ENCODE measurements at places on chromosomes 7 and 10.

DNA sequence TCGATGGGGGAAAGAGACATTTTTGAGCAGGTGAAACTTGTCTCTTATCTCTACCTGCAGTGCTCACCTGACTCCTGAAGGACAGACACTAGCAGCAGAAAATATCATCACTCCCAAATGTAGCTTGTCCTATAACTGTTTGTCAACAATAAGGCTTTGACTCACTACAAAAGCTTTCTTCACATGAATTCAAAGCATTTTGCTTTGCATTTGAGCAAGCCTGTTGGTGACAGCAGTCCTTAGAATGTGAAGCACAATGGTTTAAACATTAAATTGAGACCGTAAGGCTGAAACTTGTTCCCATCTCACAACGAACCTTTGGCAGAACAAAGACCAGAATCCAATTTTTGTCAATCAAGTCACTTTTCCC lies 30.6 kb upstream of the ZNRF2 start:
- DNase-seq, result no peak

- DNase-seq, result no peak
These were observed 111.6 kb downstream of the FAM53B start for GRCh38 chr10:124632566-124632965.

DNA sequence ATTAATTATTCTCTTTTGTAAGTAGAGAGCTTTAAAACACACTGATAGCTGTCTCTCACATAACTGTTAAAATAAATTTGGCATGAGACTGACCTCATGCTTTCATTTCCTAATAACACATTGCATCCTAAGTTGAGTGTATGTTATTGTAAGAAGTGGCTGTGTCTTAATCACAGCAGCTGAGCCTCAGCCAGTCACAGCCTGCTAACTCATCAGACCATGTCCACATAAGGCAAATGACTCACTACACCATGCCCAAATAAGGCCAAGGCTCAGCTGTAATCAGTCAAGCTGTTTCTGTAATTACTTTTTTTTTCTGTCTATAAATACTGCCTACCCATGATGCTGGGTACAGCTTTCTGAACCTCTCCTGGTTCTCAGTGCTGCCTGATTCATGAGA lies 860.9 kb downstream of the XPNPEP1 start:
- no peak for DNase-seq

DNA sequence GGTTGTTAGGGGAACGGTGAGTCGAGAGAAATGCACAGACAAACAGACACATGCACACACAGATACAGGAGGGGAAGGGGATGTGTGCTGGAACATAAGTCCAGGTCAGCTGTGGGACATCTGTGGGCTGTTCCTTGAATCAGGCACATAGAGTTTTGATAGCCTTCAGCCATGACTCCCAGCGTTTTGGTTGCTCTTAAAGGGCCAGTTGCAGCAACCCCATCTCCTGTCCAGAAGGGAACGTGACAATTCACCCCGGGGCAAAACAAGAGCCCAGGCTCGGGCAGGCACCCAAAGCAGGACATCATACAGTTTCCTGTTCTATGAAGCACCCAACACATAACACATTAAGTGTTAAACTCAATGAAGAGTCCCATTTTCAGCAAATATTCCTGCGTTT lies 9.6 kb downstream of the INSYN2A start:
- DNase-seq, result no peak

DNA sequence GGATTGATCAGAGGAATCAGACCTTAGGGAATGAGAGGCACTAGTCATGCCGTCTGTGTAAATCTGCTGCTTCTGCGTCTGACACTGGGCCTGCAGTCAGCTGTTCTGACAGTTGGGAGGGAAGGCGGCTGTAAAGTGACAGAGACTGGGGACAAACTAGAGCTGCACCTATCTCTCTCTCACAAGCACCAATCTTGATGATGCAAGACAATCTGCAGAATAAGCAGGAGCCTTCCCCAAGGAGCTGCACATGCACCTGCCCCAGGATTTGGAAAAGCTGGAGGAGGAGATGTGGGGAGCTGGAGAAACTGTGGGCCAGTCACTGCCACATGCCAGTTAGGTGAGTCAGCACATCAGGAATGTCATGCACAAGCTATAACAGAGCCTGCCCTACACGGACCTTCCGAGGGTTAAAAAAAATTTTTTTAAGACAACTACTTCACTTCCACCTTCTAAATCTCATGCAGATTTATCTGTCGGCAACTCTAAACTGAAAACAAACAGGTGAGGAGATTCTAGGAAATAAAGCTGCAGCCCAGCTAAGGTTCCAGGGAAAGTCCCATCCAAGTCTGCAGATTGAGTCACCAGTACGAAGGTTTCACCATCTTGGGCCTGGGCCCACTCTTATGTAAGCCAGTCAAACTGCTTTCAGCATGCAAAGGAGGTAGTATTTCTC lies 39.2 kb downstream of the ENO4 start:
- DNase-seq, result no peak

- no peak for DNase-seq
These were observed 3.4 kb downstream of the DOCK4 start for GRCh38 chr7:112202816-112203215.

GRCh38 chr10:112288486-112288885 lies 5.3 kb downstream of the TECTB start:
- no peak for DNase-seq

DNA sequence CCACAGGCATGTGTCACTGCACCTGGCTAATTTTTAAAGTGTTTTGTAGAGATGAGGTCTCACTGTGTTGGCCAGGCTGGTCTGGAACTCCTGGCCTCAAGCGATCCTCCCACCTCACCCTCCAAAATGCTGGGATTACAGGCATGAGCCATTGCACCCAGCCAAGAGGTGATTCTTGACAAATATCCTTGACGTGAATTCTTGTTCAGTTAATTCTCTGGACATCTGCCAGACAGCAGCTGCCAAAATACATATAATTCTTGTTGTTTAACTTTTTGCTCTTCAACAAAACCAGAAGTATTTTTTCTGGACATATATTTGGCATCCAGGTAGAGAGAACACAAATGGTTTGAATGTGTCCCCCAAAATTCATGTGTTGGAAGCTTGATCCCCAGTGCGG lies 3.2 kb downstream of the ACADSB start:
- no peak for DNase-seq

DNA sequence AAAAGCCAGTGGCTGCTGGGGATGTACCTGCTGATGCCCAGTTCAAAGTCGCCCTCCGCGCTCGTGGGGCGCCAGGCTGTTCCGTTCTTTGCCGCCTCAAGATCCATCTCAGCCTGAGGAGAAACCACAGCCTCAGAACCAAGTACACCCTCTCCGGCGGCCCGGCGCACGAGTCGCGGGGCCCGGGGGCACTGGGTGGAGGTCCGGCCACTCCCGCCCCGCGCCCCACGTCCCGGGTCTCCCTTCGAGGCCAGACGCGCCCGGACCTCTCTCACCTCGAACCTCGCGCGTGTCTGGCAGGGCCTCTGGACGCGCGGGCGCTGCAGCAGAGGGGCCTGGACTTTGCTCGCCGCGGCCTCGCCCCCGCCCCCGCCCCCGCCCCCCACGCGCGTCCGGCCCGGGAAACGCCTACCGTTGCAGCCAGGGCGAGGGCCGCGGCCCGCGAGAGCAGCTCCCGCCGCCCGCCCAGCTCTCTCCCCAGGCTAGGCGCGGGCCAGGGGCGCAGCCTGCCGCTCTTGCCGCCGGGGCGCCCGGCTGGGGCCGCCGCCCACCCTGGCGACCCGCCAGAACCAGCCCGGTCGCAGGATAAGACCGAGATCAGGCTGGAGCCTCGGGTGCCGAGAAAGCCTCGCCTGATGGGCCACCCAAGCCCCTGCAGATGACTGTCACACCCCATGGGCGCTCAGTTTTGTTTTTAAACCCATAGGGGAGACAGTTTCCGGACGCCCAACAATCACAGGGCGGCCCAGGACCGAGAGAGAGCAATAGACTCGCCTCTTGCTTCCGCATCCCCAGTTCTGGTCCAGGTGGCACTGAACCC lies at the start of gene ABCB4:
TSS of gene ABCB4 (minus strand) at position 322 of the 820 bp plus-strand sequence. CDS start at position 107, 215 bp downstream.
- no peak for DNase-seq

DNA sequence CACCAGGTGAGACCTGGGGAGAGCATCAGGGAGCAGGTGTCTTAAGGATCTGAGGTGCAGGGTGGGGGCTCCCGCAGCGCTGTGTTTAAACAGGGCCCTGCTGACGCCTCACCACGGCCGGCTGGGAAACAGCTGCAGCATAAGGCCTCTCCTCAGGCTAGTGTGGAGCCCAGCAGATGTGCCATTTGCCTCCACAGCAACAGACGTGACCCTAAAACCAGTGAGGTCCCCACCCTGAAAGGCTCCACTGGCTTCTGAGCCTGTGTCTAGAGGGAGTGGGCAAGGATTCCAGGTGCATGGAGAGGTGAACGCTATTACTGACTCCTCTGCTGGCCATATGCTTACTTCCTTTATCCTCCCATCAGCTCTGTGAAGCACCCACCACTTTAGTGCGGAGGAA lies 47.8 kb downstream of the SYPL1 start:
- DNase-seq, result no peak

- DNase-seq, result no peak
These were observed 61.3 kb downstream of the RBM33 start for GRCh38 chr7:155705623-155706360.

DNA sequence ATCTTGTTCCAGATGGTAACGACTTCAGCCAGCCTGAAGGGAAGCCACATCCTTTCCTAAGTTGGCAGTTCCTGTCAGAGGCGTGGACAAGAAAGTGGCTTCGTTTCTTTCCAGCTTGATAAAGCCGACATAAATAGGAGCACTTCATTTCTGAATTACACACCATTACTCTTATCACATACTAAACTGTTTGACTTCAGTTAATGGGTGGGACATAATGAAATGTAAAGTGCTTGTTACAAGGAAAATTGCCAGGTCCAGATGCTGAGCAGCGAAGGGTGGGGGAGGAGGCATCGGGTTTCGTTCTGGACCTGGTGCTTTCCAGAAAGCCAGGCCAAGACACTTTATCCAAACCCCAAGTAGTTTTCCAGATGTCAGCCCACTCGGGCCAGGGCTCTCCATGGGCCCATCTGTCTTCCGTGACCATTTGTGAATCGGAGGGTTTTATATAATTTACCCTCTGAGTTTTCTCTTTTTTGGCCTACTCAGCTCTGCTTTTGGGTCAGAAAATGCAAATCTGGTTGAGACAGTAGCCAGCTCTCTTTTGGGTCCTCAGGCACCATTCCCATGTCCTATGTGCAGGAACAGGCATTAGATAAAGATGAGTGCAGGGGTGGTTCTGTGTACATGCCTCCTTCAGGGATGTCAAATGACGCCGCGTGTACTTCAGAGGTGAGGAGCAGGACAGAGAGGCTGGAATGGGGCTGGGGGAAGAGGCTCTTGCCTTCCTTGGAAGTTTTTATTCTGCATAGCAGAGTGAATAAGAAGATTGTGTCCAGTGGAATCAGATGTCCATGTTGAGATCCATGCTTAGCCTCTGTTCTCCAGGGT lies 90.2 kb downstream of the TACC2 start:
- DNase-seq, result peak; percentile 77

DNA sequence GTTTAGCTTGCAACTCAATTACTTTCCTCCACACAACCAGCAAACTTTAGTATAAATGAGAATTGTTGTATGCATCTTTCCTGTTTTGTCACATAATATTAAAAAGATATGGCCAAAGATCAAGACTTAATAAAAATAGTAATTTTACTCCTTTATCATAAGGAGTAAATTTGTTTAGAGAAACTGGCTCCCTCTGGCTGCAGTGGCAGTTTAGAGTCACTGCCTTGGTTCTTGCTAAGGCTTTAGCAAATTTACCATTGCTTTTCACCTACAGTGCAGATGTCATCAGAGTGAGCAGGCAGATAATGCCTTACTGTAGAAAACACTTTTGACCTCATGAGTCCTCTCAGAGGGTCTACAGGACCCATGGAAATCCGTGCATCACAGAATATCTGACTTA lies 2.6 kb downstream of the PRPF18 start:
- DNase-seq, result no peak

- no peak for DNase-seq
These were observed 124.8 kb downstream of the TSPAN12 start for GRCh38 chr7:120733143-120733542.

- DNase-seq, result no peak
These were observed 67.6 kb upstream of the PITRM1 start for GRCh38 chr10:3239920-3240894.

- DNase-seq, result no peak
These were observed 67.8 kb downstream of the PTEN start for GRCh38 chr10:87930934-87931835.

DNA sequence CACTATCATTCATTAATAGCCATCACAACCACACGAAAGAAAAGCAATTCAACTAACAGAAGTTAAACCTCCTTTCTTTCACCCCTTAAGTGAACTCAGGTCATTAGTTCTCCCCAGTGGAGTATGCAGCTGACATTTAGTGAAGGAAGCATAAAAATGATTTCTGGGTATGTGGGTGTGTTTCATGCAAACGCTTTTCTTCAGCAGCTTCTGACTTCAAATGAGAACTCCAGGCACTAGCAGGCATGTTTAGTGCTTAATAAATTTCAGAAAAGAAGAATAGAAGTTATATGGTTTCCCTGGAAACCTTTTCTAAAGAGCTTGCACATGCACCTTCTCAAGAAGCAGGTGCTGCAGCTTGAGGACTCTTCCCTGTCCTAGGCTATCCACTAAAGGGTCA lies 62.5 kb downstream of the PIK3CG start:
- no peak for DNase-seq

GRCh38 chr7:80128918-80129317 lies 5.7 kb upstream of the GNAI1 start:
- DNase-seq, result no peak

GRCh38 chr10:11933577-11934223 lies 108.9 kb downstream of the UPF2 start:
- no peak for DNase-seq

DNA sequence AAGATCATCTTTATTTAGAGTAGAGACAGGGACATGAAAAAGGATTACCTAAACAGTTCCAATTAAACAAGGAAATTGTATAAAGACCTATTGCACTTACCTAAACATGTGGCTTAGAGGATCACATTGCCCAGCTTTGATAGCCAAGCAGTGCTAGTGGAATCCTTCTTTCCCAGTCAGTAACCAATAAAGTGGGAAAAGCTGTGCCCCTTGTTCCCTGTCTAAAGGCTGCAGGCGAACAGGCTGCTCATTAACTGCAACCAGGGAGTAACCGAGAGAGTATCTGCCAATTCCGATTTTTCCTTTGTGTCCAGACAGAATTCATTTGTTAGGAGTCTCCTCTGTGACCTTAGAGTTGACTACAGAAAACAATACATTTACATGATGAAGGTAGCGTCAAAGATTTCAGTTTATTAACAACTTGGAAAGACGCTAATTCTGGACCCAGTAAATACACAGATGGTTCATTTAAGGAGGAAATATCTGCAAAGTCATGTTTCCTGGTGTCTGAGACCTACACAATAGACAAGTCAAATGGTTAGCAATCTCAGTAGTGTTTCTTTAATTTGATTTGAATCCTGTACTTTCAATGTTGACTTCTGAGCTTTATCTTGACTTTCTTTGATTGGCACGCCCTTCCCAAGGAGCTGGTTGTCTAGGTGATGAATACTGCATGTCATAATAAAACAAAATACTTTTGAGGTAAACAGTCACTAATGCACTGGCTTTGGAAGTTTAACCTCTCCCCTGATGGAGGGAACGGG lies 57.3 kb upstream of the MET start:
- no peak for DNase-seq

- no peak for DNase-seq
These were observed 317.4 kb downstream of the BMPER start for GRCh38 chr7:34222722-34223121.
